Fibroblast of the conjunctiva (primary cell): ENCODE measurements at places on chromosomes 5 and 9.

DNA sequence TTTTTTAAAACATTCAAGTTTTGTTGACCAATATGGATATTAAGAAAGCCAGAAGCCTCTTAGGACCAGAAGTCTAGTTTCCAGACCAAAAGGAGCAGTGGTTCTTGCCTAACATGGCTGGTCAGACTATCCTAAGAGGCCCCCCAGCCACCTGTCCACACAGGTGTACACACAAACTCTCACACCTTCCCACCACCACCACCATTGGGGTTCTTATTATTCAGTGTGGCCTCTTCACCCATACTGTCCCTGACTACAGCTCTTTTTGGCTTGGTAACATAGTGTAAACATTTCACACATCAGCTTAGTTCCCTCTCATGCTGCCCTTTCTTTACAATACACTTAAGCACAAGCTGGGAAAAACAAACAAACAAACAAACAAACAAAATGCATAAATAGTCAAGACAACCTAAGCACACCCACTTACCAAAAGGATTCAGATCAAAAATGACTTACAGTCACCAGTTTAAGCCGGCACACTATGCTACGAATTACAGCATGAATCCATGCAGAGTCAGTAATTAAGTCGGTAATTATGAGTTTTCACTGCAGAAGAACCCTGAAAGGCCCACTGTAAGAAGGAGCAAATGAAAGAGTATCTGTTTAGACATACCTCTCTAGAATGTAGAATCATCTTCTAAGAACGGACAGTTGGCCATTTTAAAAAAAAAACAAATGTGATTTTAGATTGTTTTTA lies 9.5 kb downstream of the LHFPL2 start:
- DNase-seq, result no peak

- DNase-seq, result no peak
These were observed 38.7 kb downstream of the DYNC2I2 start for GRCh38 chr9:128617943-128618342.

DNA sequence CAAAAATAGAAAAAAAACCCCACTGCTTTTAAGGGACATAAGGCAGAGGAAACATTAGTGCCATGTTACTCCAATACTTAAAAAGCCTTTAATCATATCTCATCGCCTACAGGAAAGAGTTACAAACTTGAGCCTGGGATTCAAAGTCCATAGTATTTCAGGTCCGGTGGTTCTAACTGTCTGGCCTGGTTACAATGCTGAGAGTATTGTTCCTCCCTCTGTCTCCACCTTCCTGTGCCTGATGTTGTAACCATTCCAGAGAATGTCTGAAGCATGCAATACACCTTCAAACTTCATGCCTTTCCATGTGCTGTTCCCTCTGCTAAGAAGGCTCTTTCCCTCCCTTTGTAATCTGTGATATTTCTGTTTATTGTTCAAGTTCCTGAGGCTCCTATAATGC lies 41.6 kb upstream of the SLC36A2 start:
- no peak for DNase-seq

- no peak for DNase-seq
These were observed 98.4 kb downstream of the DCP2 start for GRCh38 chr5:113075019-113075418.

- no peak for DNase-seq
These were observed 115.0 kb upstream of the TLE1 start for GRCh38 chr9:81804306-81804705.

GRCh38 chr5:65873181-65873750 lies 53.1 kb upstream of the ERBIN start:
- DNase-seq, result no peak

DNA sequence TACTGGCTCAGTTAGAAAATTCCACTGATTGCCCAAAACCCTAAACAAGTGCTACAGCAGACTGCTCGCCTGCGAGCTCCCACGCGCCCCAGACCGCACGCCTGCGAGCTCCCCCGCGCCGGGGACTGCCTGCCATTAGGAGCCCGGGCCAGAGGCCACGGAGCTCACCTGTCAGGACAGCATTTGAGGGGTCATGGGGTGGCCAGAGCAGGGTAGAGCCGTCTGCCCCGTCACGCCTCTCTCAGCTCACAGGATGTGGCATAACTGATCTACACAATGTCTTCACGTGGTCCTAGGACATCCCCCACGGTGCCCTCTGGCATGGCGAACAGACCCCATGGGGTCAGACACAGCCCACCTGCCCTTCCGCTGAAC lies 29.1 kb upstream of the LRRC14B start:
- no peak for DNase-seq

- DNase-seq, result no peak
These were observed 4.8 kb downstream of the N4BP3 start for GRCh38 chr5:178117923-178118701.

- DNase-seq, result no peak
These were observed 1.8 kb downstream of the PTGES2 start for GRCh38 chr9:128125580-128126354.

- DNase-seq, result no peak
These were observed 44.8 kb downstream of the PHF2 start for GRCh38 chr9:93620881-93621820.

- DNase-seq, result no peak
These were observed 503.6 kb upstream of the TUSC1 start for GRCh38 chr9:26181836-26182235.

GRCh38 chr5:36206913-36207312 lies 34.8 kb downstream of the NADK2 start:
- no peak for DNase-seq

DNA sequence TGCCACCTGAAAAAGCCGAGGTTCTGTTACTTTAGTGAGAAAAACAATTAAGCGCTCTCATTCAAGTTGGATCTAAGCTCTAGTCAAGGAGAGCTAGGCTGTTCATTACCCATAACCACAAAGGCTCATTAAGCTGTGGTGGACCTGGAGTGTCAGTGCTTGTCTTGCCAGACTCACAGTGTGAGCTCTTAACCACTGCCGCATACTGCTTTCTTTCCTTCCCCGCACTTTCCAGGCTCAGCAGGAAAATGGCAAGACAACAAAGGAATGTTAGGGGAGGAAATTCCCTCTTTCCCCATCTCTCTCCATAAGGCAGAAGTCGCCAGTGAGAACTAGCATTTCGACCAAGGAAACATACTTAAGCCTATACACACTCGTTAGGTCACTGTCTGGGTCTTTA lies 467.3 kb downstream of the ENC1 start:
- no peak for DNase-seq

- DNase-seq, result peak; percentile 99
These were observed 60.1 kb downstream of the GALNT12 start for GRCh38 chr9:98867429-98868168.

- no peak for DNase-seq
These were observed 77.0 kb downstream of the ICE1 start for GRCh38 chr5:5499442-5499841.

- DNase-seq, result no peak
These were observed 113.6 kb upstream of the FER start for GRCh38 chr5:108634010-108634616.

DNA sequence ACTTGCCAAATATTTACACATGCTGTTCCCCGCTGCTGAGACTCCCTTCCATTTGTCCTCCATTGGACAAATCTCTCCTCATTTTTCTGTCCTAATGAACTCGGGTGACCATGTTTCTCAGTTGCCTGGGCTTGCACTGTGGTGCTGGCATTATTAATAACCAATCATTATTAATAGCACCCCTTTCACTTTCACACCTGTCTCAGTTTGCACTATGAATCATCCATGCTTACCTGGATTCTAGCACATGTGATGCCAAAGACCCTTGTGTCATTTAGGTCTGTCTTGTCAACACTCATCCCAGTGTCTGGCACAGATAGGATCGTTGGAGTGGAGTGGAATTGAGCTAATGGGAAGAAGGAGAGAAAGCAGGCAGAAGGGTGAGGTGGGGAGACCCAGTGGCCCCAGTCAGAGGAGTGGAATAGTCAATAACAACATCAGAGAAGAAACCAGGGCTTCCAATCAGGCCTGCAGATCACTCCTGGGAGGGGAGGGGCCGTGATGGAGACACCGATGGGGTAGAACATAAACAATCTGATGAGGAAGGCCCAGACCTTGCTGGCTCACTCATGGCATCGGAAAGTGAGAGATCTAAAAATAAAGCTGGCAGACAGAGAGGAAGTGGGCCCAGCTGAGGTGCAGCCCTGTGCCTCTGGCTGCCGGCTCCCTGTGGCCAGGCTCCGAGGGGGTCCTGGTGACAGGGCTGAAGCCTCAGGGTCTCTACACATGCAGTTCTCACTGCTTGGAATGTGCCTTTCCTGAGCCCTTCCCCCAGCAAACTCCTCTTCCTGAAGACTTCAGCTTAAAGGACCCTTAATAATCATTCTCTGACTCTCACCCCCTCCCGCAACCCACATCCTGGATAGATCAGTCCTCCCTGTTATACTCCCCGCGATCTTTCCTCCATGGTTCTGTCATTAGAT lies 33.5 kb upstream of the CRB2 start:
- no peak for DNase-seq

DNA sequence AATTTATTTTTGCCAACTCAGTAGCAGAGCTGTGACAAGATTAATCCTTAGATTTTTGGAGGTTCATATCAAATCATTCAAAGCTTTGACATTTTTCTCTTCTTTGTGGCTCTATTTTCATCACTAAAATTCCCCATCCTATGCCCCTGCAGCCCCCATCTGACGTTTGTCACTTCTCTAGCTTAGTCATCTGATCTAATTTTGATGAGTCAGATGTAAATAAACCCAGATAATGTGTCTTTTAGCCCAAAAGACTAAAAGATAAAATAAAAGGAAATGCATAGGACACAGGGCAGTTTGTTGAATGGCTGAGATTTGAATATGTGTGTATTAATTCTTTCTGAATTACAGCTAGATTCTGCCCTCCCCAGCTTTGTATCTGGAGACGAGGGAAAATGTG lies 897 bp upstream of the HSPB3 start:
- no peak for DNase-seq

DNA sequence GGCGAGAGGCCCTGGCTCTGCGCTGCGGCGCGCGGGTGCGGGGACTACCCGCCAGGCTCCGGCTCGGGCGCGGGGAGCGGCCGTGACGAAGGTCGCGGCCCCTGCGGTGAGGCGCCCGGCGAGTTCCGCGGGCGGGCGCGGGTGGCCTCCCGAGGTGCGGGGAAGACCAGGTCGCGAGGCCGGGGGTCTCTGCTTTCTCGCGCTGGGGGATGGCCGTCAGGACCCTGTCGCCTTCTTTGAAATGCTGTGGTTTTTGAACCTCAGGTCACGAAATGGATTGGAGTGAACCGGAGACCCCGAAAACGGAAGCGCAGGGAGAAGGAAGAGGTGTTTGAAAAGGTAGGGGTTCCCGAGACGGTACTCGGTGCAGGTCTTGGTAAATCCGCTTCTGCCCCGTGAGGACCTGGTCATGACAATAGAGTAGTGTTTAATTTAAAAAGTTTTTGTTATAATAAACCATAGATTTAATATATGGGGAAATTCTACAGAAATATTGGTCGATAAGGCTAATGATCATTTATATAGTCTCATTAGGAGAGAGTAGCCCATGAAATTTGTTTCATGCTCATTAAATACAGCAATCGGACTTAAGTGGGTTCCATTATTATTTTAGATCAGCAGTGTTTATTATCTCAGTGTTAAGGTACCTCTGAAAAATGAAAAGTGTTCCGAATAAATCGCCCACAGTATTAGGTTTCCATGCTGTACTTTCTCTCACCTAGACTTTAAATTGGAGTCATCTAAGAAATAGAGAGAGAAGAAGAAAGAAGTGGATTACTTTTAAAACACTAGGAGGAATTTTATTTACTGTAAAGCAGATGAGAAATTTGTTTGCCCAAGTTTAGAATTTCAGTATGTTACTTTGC lies 279.0 kb downstream of the AOPEP start:
- DNase-seq, result no peak

DNA sequence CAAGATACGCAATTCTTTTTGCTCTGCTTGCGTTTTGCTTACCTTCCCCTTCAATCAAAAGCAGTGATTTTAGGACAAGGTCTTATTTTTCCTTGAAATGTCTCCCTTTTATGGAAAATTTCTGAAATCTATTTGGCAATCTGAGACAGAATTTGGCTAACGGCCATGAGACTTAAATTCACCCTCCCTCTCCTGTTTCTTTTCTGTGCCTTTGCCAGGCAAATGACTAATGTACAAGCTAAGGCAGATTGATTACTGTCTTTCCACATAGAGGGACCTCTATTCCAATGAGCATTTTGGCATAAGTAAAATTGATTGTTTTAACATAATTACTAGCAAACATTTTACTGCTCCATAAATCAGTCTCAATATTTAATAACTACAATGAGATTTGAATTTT lies 31.7 kb downstream of the FAM81B start:
- peak; percentile 37 for DNase-seq

- DNase-seq, result peak; percentile 27
These were observed 616 bp downstream of the RNF130 start for GRCh38 chr5:180070756-180071530.

- DNase-seq, result peak; percentile 73
These were observed 233.3 kb downstream of the GAS1 start for GRCh38 chr9:86713970-86714369.

DNA sequence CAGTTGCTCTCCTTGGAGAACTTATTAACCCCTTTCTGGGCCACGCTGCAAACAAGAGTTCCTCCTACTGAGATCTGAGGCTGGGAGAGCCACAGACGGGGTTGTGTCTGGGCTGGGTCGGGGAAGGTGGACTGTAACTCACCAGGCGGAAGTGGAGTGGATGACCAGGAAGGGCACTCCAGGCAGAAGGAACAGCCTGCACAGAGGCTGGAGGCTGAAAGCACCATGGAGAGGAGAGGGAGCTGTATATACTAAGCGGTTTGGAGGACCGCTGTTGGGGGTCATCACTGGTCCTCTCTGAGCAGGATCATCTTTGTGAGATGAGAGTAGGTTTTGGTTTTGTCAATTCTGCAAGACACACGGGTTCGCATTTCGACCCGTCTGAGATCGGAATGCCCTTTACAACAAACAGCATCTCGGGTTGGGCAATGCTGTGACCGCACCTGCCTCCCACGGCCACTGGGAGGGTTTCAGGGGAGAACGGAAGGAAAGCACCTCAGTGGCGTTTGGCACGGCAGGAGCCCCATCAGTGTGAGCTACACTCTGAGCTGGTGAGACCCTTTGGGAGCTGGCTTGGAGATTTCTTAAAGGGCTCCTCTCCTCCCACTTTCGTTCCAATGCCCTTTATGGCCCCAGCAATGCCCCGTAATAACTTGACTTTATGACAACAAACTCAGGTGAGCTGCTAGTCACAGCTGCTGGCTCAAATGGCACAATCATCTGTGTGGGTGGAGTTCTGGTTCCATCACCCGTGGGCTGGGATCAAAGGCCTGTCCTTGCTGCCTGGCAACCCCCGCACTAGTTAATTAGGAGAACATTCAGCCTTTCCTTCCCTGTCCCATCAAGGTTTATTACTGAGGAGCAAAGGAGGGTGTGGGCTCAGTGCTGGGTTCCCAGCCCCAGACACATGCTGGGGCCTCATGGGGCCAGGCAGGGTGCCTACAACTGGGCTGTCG lies 18.7 kb upstream of the NEURL1B start:
- no peak for DNase-seq

DNA sequence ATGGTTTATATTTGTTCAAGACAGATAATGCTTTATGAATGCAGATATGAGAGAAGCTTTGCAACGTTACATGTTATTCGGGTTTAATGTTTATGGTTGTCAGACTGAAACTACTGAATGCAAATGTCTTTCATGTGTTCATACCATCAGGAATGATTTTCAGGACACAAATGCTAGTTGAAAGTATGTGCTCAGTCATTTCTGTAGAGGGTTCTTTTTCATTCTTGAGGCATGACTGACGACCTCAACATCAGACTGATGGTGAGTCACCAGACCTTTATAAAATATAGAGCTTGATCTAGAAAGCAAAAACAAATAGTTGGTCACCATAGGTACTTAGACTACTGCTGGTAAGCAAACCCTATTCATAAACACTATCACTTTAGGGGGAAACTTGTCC lies 287.3 kb upstream of the NUDT12 start:
- DNase-seq, result peak; percentile 72
